ENCODE measurements at places on chromosomes 2 and 18. TPM values are rescaled to one million over a fixed set of nuclear protein-coding genes. Genes with fewer than 3 reads are reported as not detected.

WNT10A gene
- total RNA-seq: 0.12 TPM

TNFAIP6 gene
- 3.2 TPM for total RNA-seq

EHBP1 gene
- 23.6 TPM for total RNA-seq

PTPRM gene
- 13.0 TPM for total RNA-seq

Measured in Daoy (cell line).